ENCODE measurements at places on chromosomes 16 and 17.

- no peak for DNase-seq
Observed at GRCh38 chr17:789160-789840, 7.1 kb downstream of the MRM3 start.

- no peak for DNase-seq
Observed at GRCh38 chr16:47150067-47150466, 6.3 kb upstream of the NETO2 start.

GRCh38 chr16:9787717-9788116 is 394.5 kb downstream of the GRIN2A start:
- DNase-seq = no peak

DNA sequence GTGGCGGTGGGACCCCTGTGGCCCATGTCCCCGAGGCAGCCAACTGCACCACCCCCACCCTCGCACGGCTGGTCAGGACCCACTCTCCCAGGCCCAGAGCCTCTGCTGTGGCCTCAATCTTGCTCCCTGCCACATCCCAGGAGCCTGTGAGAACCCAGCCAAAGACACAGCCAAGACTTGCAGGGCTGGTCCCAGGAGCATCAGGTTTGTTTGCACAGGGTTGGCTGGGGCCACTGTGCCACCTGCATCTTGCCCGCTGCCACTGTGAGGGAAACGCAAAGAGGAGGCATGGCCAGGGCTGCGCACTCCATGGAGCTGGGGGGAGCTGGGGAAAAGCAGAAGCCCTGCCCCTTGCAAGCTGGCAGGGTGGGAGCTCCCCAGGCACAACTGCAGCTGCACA is 92.5 kb downstream of the SSH2 start:
- DNase-seq = no peak

GRCh38 chr16:17469741-17470181 is 999 bp downstream of the XYLT1 start:
- DNase-seq = no peak

- DNase-seq = peak; percentile 61
Observed at GRCh38 chr17:32341141-32341856, 674 bp downstream of the C17orf75 start.

DNA sequence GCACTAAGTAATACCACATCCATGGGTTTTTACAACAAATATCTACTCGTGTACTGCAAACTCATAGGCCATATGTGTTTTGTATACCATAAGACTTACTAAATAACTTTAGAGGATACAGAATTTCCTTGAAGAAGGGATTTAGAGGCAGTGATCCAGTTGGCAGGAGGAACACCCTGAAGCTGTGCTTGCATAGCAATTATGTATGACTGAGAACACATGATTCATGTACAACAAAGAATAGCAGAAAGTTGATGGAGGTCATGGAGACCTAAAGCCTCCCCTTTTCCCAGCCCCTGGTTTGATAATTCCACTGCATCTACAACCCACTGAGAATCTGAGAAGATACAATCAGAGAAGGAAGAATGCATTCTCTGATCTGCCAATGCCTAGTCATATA is 83.8 kb upstream of the PMFBP1 start:
- DNase-seq = no peak

- DNase-seq = no peak
Observed at GRCh38 chr17:49895812-49896211, 47.9 kb upstream of the TAC4 start.

DNA sequence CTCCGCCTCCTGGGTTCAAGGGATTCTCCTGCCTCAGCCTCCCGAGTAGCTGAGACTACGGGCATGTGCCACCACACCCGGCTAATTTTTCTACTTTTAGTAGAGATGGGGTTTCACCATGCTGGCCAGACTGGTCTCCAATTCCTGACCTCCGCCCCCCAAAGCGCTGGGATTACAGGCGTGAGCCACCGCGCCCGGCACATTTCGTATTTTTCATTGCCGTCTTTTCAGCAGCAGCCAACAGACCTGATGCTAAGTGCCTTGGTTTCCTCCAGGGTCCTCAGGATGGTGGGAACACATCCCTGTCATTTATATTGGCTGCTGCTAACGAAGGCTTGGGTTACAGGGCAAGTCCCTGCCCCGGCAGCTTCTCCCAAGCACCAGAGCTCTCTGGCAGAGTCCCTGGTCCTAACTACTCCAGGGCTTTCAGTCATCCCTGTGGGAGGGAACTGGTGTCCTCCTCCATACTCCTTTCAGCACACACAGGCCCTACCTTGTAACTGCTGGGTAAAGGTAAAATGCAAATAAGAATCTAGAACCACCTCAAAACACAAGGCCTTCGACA is 1.5 kb upstream of the RNF157 start:
- DNase-seq = no peak

DNA sequence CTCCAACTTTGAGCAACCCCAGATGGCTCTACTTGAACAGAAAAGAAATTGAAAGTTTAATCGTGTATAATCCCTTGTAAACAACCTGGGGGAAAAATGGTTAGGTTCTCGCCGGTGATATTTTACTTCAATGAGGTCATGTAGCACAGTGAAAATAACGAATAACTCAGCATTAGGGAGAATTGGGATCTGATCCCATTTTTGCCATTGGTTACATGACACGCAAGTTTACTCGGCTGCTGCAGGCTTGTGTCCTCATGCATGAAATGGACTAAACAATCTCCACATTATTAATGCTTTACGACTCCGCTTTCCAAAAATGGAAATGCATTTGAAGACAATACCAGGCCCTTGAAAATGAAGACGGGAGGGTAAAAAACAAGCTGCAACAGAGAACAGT is 45.5 kb upstream of the LRRC37A3 start:
- no peak for DNase-seq

DNA sequence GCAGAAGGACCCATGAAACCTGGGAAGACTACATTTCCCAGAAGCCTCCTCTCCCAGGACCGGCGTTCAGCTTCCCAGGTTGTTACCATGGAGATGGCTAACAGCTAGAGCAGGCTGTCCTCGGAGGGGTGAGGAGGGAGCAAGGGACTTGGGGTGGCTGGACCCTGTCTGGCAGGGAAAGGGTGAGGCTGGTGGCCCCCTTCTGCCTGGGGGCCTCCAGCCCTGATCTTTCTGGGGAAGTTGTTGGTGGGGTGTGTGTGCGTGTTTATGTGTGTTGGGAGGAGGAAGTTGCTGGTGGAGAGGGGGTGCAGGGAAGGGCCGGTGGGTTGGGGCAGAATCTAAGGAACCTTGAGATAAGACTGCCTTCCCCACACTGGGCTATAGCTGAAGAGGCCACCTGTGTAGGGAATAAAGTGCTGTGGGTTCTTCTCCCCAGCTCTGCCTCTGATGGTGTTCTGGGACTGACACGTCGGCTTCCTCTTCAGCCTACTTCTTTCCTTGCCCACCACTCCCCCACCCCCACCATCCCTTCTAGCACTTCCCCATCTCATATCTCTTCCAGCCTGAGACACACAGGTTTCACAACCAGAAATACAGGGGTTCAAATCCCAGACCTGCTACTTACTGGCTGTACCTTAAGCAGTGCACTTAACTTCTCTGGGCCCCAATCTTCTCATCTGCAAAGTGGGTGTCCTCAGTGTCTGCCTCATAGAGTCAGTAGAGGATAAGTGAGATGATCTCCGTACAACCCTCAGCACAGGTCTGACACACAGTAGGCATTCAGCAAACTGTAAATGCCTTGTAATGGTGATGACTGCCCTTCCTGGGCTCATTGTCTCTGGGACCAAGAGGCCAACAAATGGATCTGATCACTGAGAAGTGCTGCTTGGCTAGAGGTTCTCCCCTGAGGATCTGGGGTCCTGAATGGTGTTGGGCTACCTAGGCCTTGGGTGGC is at the start of gene DRC7:
TSS of gene DRC7 (plus strand) at position 82 of the 955 bp plus-strand sequence. CDS start 3,144 bp downstream, outside the sequence.
- no peak for DNase-seq

DNA sequence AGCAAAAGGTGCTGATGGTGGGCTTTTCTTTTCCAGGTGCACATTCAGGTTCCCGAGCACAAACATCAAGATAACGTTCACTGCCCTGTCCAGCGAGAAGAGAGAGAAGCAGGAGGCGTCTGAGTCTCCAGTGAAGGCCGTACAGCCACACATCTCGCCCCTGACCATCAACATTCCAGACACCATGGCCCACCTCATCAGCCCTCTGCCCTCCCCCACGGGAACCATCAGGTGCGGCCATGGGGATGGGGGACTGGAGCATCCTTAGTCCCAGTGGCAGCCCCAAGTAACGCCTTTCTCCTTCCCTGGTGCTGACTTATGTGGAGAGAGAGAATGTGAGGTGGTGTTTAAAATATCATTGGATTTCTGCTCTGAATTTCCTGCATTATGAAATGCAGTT is 43.8 kb downstream of the FOXK2 start:
- no peak for DNase-seq

- no peak for DNase-seq
Observed at GRCh38 chr16:50114357-50115129, 38.6 kb upstream of the TENT4B start.

GRCh38 chr17:44221084-44221861 is 1.8 kb upstream of the UBTF start:
- peak; percentile 72 for DNase-seq

DNA sequence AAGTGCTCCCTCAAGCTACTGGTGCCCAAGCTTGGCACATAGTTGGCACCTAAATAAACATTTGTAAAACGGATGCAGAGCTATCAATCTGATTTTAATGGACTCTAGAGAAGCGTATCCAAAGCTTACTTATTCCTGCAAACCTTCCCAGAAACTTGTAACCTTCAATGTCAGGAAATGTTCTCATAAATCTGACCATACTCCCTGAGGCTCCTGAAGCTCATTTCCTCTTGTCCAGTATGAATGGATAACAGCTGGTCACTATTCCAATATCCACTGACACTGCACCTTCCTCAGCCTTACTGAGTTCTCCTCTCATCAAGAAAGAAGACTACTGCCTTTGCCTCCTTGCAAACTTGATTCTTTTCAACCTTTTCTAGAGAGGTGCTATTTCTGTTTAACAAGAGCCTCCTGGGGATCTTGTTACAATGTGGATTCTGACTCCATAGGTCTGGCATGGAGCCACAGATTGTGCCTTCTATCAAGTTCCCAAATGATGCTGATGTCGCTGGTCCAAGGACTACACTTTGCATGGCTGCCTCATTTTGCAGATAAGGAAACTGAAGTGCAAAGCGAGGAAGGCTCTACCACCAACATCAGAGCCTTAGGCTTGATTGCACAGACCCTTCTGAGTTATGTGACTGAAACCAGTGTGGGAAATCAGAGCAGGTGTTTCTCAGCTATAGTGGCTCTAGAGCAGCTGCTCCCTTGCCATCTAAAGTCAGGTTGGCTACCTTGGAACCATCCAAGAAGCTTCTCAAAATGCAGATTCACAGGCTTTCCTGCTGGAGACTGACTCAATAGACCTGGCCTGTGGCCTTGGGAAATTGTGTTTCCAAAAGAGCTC is 377.8 kb downstream of the SOX9 start:
- DNase-seq = no peak

GRCh38 chr16:12257926-12258561 is 281.5 kb downstream of the SNX29 start:
- no peak for DNase-seq

DNA sequence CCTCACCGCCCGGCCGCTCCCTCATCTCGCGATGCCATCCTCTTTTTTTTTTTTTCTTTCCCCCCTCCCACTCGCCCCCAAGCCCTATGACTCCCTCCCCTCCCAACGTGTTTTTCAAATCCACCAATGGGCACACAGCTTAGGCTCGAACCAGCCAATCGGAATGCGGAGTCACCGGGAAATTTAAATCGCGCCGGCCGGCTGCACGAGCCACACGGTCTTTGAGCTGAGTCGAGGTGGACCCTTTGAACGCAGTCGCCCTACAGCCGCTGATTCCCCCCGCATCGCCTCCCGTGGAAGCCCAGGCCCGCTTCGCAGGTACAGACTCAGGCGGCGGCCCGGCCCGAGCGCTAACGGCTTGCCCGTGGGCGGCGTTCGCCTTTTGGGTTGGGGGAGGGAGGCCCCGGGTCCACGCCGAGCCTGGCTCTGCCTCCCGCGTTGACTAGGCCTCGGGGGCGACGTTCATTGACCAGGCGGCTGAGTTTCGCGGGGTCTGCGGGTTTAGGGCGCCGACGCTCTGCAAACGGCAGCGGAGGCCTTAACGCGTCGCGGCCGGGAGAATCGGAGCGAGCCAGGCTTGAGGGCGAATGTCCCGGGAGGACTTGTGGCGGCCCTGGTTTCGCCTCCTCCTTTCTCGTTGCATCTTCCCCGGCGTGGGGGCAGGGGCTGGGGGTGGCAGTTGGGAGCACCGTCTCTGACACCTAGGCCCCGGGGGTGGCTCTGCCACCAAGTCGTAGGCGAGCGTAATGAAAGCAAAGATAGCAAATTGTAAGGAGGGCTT is at the start of gene KPNA2:
TSS of gene KPNA2 (plus strand) at position 213 of the 781 bp plus-strand sequence. CDS start 1,398 bp downstream, outside the sequence.
- DNase-seq = peak; percentile 92
